ENCODE measurements at places on chromosomes 12 and 14.

GRCh38 chr14:65179918-65180724, 77.8 kb upstream of the MAX start:
- no peak for DNase-seq

DNA sequence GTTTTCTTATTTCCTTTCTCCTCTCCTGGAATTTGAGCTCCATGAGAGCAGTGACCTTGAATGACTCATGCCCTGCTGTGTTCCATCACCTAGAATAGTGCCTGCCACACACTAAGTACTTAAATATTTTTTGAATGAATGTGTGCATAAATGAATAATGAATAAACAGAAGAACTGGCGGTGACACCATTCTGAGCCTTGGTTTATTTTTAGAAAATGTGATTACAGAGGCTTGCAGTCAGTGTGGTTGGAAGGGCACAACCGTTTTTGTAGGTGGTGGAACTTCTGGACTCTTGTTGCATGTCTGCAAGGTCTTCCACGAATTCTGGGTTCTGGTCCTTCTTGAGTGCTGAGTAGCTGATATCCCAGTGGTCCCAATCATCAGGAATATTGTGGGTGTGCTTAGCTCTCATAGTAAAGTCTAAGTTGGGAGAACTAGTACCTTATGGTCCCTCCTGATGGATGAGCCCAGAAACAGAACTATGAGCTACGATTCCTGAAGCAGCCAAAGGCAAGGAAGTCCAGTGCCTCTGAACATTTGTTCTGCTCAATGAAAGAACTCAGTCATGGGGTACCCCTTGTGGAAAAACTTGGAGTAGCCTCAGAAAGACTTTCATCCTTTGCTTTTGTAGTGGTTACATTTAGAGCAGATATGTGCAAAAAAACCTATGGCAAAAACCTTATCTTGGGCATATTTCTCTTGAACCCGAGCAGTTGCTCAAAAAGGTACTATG, 28.8 kb upstream of the BHLHE41 start:
- peak; percentile 100 for DNase-seq

DNA sequence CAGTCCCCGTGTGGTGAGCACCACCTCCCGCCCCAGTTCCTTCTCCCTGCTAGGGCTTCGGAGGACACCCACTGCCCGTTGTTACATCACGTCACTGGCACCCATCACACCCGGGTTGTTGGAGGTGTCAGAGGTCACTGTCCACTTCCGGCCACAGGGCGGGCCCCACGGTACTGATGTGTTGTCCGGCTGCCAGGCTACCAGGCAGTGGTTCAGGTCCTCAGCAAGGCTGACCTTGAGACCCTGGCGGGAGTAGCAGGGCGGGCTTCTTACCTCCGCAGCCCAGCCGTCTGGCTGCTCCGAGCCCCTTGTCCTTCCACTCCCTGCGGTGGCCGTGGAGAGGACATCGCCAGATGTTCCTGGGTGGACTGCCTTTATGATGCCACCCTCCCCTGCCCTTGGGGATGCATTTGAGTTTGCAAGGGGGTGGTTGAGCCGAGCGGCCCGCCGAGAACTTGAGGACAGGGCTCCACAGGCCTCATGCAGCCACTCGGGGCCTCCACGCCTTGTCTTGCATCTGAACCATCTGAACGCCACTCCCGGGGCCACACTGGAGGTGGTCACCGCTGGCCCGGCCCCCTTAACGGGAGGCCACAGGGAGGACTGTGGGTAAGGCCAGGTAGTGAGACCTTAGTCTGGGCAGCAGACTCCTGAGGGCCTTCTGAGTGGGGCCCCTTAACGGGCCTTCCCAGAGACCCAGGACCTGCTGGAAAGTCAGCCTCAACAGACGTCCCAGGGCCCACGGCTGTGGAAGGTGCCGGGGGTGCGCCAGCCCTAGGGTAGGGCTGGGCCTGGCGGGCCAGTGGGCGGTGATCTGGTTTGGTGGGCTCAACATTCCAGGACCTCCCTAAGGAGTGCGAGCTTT, 27.1 kb upstream of the PLD4 start:
- DNase-seq: no peak

GRCh38 chr12:39127401-39127800, 222.0 kb upstream of the CPNE8 start:
- peak; percentile 75 for DNase-seq

GRCh38 chr12:111730420-111730819, 36.3 kb upstream of the ALDH2 start:
- no peak for DNase-seq

- DNase-seq: no peak
Observed at GRCh38 chr14:93082576-93083001, 33.1 kb downstream of the ITPK1 start.

DNA sequence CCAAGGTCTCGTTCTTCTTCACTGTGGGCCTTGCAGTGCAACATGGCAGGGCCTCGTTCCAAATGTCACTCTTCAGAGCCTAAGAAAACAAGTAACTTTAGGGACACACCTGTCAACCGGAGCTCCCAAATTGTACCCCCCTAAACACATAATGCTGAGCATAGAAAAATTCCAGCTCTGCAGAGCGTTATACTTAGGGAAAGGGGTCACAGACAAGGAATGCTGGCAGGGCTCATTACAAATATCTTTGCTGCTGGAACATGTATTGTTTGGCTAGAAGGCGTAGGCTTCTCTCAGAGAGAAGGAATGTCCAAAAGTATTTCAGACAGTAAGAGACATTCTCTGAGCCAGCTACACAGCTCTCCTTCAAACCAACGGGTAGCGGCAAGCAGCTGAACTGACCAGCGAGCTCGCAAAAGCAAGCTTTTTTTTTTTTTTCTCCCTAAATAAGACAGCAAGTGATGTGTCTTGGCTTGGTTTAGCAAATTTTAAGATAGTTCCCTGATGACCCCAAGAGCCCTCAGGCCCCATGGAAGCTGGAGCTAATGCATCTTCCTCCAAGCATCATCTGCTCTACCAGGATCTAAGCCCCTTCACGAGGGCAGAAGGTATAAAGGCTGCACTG, 24.5 kb downstream of the SSH1 start:
- no peak for DNase-seq

DNA sequence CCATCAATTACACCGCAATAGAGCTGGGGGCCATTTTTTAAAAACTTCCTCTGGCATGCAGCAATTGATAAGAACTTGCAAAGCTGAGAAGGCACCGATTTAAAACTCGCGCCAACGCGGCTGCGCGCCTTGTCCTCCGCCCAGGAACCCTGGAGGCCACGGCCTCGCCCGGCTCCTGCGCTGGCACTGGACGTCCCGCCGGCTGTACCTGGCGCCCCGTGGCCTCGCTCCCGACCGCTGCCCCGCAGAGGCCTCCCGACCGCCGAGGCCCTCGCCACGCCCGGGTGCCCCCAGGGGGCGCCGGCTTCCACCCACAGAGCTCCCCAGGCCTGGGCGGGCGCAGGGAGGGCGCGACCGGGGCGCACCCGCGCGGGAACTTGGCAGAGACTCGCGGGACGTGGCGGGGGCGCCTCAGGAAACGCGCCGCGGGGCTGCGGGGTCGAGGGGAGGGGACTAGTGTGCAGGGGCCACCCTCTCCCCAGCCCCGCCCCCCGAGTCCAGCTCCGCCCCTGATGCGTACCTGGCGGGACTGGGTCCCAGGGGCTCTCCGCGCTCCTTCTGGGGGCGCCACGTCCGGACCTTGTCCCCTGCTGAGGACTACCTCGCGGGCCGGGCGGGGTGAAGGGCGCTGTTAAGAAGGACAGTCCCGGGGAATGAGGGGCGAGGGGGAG, 65.7 kb downstream of the TNFAIP2 start:
- DNase-seq: no peak

DNA sequence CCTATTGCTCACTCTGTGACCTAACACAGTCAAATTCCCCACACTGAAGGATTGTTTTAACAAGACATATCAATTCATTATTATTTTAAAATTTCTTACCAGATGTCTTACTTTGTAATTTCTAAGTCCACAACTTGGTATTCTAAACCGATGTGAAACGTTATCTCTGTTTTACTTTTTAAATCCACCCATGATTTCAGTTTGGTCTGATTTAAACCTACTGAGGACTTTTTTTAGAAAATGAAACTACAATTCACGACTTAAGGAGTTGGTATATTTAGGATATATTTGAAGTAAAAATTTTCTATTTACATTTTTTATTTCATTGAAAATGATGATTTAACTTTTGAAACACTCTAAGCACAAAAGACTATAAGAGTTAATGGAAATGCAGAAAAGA, 35.1 kb upstream of the GRIP1 start:
- no peak for DNase-seq

- no peak for DNase-seq
Observed at GRCh38 chr12:116599285-116600136, 40.3 kb downstream of the MAP1LC3B2 start.
